ENCODE measurements at places on chromosomes 1 and 21.

- peak; percentile 47 for DNase-seq
Observed at GRCh38 chr1:115266729-115267421, 71.2 kb downstream of the NGF start.

- no peak for DNase-seq
Observed at GRCh38 chr1:112074711-112075110, 85.2 kb upstream of the KCND3 start.

DNA sequence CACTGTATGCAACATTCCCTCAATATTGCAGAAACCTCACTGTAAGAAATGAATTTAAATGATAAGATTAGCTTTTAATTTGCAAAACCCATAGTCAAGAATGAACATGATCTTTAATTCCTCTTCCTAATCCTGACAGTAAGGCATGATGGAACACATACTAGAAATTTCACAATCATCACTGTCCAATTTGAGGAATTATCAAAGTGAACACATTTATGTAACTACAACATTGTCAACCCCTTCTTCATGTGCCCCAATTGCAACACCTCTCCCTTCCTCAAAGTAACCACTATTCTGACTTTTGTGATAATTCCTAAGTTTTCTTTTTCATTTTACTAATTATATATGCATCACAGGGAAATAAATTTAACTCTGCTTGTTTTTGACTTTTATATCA lies 103.1 kb downstream of the LHX8 start:
- DNase-seq = no peak

DNA sequence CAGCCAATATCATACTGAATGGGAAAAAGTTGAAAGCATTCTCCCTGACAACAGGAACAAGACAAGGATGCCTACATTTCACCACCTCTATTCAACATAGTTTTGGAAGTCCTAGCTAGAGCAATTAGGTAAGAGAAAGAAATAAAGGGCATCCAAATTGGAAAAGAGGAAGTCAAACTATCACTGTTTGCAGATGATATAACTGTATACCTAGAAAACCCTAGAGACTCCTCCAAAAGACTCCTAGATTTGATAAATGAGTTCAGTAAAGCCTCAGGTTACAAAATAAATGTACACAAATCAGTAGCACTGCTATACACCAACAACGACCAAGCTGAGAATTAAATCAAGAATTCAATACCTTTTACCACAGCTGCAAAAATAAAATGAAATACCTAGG lies 171.3 kb upstream of the HP1BP3 start:
- DNase-seq = no peak

- no peak for DNase-seq
Observed at GRCh38 chr1:40478276-40478675, 1.2 kb downstream of the ZFP69 start.
